Islet precursor cell (in vitro differentiated cells): ENCODE measurements at places on chromosomes 11 and 22.

GRCh38 chr11:132096132-132096825 lies 725.9 kb downstream of the NTM start:
- no peak for DNase-seq

DNA sequence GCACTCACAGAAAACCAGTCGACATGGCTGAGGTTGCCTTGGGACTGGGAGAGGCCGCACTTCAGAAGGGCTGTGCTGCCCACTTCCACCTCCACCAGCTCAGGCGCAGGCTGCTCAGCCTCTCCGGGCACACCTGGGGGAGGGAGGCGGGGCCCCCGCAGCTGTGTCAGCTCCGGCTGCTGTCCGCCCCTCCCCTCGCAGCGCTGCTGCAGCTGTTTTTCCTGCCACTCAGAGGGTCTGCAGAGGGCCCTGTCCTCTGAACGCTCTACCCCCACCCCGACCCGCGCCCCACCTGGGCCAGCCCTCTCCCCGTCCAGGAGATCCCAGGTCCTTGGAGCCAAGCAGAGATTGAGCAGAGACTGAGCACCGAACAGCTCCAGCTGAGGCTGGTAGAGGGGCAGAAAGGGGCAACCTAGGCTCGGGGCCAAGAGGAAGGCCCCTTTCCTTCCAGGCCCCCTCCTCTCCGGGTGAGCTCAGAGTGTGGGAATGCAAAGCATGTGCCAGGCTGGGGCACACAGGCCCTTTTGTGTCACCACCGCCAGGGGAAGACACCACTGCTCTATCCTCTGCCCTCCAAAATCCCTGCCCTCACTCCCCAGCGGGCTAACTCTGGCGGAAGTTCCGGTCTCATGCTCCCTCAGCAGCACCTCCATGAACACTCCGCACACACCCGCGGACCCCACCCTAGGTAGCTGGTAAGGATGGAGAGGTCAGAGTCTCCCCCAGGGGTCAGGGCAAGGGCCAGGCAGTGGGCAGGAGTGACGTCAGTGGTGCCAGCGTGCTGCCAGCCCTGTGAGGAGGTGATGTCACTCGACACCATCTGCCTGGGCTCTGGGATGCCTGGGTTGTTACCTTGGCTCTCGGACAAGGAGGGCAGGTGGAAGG lies 1.6 kb downstream of the MCAM start:
- DNase-seq = peak; percentile 91

DNA sequence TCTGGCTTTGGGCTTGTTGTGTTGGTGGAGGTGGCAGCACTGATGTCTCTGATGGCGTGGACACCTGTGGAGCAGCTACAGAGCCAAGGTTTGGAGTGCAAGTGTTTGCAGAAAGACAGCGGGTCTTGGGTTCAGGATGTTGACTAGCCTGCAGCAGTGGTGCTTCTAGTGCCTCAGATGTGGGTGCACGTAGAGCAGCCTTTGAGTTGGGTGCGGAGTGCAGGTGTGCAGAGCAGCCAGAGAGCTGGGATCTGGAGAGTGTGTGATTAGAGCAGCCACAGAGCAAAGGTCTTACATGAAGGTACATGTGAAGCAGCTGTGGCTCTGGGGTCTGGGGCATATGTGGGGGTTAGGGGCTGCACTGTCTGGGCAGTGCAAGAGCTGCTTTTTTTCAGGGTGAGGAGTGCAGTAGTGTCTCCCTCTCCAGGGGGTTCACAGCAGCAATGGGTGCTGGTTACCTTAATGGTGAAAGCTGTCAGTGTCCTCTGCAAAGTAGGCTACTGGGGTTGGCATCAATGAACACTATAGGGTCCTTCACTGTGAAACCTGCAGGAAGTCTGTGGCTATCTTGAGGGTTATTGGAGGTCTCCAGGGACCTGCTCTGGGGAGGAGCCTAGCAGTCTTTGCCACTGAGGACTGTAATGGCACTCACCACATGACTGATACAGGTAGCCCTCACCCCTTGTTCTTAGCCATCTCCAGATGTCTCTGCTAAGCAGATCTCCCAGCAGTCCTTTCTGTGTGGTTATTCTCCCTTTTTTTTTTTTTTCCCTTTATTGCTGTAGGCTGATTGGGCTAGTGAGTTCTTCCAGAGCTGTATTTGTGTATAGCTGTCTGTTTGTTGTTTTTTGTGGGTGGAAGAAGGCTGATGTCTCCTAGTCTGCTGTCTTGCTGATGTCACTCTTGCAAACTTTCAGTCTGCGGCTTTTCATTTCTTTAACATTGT lies 14.3 kb downstream of the BIRC2 start:
- no peak for DNase-seq

DNA sequence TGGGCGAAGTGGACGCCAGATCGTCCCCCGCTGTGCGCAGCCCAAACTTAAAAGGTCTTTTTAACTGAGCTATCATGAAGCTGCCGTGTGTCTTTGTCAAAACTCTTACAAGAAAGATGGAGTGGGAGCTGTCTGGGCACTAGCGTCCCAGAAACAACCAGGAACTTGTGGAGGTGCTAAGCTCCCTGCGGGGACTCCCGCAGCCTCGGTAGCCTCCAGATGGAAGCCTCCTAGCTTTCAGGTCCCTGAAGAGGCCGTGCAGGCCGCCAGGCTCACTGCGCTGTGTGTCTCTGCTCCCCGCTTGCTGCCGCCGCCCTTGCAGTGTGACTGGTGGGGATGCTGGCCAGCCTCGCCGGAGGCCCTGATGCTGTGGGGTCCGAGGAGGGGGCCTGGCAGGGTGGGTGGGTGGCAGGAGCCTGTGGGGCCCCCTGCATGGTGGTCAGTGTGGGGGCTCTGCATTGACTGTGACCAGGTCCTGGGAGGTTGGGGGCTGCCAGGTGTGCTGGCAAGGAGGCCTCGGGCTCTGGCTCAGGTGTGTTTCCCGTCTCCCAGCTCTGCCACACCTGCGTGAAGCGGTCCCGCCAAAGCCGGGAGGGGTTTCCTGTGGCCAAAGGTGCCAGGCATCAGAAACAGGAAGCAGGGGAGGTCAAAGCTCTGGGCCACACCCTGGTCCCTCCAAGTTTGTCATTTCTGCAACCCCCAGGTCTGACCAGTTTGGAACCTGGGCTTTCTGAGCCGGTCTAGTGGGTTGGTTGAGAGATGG lies 1.2 kb downstream of the TRABD start:
- DNase-seq = no peak

DNA sequence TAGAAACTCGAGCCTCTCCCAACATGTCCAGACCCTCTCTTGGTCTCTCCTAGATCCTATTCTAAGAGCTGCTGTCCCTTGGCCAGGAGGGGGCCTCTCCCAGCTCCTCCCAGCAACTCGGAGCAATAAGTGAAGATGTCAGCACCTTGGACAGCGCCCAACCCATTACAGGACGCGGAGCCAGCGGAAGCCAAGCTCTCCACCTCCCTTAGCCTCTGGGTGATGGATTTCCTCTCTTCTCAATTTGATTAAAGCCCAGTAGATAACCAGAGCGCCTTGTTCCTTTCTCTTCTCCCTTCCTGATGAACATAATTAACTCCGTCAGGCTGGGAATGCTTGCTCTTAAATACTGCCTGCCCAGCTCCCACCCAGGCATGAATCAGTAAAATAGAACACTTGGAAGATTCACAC lies 26.2 kb upstream of the TPBGL start:
- DNase-seq = peak; percentile 96

GRCh38 chr11:91314521-91314920 lies 910.1 kb upstream of the FAT3 start:
- no peak for DNase-seq

GRCh38 chr11:110463153-110463552 lies 33.4 kb downstream of the FDX1 start:
- peak; percentile 76 for DNase-seq

GRCh38 chr22:40512426-40513136 lies 123.9 kb downstream of the MRTFA start:
- DNase-seq = peak; percentile 68

DNA sequence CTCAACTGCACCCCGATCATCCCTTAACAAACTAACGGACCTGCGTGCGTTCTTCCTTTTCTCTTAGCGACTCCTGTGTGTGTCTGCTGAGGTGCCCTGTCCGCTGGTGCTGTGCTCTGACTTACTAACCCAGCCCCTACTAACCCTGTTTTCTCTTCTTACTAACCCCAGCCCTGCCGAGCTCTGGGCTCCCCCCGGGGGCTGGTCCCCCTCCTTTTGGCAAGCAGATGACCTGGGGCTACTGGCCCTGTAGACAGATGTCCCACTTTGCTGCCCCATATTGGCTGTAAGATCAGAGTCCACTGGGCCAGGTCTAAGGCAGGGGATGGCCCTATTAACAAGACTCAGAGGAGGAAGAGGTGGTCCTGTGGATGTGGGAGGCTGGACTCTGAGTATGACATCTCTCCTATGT lies 14.7 kb downstream of the MIAT start:
- no peak for DNase-seq

DNA sequence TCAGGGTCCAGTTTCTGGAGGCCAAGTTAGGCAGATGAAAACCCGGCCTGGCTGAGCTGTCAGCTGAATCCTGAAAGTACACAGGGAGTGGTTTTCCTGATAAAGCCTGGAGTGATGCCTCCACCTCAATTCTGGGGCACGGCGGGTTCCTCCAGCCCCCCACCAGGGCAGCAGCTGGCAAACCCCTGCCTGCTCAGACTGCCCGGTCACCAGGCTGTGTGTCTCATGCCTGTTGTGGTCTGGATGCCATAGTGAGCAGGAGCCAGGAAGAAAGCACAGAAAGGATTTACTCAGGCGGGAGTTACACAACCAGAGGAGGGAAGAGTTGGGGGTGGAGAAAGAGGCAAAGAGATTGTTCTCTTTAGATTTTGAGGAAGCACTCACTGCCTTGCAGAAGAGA lies 119.9 kb upstream of the RASSF10 start:
- no peak for DNase-seq

- DNase-seq = no peak
Measured at GRCh38 chr22:25536589-25536988, 27.9 kb upstream of the GRK3 start.

- no peak for DNase-seq
Measured at GRCh38 chr22:32414191-32414590, 2.1 kb upstream of the RTCB start.

DNA sequence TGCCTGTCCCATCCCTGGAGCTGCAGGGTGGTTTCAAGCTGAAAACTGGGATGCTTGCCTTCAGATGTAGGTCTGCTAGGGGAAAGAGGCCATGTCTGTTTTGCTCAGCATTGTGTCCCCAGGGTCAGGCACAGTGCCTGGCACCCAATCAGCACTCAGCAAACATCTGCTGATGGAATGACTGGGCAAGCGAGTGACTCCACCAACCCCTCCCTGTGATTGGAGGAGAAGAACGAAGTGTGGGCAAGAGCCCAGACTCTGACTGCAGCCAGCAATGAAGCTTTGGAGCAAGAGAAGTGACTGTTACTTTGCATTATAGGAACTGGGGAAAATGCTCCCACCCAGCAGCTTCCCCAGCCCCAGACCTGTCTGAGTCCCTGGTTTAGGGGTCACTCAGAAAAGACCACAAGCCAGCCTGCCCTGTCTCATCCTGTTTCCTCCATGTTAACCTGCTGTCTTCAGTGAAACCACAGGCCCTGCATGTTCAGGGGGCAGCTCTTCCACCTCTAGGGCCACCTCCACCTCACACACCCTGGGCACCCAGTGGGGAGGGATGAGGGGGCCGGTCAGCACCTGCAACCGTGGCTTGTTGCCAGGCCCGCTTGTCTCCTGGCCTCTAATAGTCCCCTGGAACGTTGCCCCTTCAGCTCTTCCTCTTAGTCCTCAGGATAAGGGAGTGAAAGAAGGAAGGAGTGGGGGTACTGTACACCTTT lies 147.4 kb downstream of the TRIM29 start:
- DNase-seq = no peak

DNA sequence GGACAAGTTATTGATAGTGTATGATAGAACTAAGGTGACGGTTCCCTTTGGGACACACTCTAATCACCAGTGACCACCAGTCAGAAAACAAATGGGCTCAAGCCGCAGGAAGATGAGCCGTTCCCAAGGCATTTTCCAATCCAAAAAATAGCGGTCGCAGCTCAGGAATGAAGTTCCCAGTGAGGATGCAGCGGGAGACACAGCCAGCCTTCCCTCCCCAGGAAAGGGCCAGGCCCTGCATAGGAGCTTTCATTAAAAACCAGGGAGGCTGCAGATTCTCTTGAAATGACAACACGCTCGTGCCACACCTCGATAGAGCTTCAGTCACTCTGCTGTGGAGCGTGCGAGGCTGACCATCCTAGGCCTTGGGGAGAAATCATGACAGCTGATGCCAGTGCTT lies 65.8 kb upstream of the WNT7B start:
- DNase-seq = peak; percentile 49

DNA sequence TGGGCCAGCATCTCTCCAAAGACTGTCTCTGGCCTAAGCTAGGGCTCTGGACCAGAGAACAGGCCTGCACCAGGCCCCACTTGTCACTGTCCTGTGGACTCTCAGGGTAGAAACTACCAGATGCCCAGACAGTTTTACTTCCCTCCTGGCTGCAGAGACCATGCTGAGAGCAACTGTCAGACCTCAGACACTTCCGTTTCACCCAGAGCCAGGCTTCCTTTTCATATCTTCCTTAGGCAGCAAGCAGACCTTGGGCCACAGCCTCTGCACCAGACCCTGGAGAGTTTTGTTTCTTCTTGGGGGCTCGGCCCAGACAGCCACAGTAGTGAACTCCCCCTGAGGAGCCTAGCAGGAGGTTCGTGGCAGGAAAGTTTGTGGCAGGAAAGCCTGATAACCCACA lies 12.1 kb upstream of the FCHSD2 start:
- DNase-seq = peak; percentile 49

GRCh38 chr11:86745571-86745970 lies 54.8 kb upstream of the PRSS23 start:
- peak; percentile 85 for DNase-seq

DNA sequence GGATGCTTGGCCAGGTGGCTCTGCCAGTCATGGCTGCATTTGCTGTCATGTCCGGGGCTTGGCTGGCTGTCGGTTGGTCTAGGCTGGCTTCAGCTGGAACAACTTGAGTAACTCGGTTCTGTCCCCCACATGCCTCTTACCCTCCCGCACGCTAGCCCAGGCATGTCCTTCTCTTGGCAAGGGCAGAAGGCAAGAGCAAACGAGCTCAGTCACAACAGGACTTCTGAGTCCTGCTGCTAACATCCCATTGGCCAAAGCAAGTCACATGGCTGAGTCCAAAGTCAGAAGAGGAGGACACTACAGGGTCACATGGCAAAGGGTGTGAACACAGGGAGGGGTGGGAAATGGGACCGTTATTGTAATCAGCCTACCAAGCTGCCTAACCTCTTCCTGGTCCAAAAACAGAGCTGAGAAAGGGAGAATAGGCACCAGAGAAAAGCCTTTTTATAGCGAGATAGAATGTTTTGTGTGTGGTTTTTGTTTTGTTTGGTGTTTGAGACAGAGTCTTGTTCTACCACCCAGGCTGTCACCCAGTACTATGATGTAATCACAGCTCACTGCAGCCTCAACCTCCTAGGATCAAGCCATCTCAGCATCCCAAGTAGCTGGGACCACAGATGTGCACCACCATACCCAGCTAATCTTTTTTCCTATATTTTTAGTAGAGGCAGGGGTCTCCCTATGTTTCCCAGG lies 81.9 kb downstream of the MN1 start:
- no peak for DNase-seq
